ENCODE measurements at places on chromosomes 2 and 18.

- DNase-seq: no peak
These were observed 345.0 kb upstream of the LRRTM4 start for GRCh38 chr2:77867146-77867545.

GRCh38 chr2:11009891-11010290, 98.2 kb downstream of the KCNF1 start:
- no peak for DNase-seq

DNA sequence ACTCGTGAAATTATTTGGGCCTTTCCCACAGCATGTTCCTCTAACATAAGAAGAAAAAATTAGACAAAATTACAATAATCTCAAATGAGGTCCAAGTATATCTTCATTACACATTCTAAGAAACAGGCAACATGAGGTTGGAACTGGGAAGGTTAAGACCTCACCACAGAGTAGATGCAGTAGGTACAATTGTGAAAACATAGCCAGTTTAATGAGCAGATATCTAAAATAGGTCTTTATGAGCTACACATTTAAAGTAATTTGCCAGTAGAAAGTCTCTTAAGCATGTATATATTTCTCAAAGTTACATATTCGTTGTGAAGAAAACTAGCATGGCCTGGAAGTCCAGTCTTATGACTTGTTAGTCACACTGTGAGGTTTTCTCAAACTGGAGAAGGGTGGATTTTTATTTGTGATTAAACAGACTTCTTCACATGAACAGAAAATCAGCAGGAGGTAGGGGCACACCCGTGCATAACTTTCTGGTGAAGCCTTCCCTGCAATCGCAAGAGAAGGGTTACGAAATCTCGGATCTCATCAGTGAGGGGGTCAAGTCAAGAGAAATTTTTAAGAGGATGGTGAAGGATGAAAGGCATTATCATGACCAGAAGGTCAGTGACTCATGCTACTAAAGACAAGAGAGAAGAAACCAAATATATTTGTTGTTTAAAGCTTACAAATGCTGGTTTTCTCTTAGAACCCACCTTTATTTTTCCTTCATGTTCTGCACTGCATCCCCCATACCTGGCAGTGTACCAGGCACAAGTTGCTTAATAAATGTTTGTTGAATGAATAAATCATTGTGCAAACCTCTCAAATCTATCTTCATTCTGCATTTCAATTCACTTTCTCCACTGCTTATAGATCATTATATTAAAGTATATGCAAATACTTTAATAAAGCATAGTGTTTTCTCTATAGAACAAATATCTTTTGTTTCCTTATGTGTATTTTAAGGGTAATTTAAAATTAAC, 5.1 kb upstream of the RAB27B start:
- no peak for DNase-seq

- DNase-seq: no peak
These were observed 213.3 kb downstream of the MYCN start for GRCh38 chr2:16153754-16154035.

GRCh38 chr18:34707670-34708069, 2.4 kb upstream of the DTNA start:
- no peak for DNase-seq

GRCh38 chr2:73939419-73939818, 12.7 kb downstream of the DGUOK start:
- DNase-seq: no peak

DNA sequence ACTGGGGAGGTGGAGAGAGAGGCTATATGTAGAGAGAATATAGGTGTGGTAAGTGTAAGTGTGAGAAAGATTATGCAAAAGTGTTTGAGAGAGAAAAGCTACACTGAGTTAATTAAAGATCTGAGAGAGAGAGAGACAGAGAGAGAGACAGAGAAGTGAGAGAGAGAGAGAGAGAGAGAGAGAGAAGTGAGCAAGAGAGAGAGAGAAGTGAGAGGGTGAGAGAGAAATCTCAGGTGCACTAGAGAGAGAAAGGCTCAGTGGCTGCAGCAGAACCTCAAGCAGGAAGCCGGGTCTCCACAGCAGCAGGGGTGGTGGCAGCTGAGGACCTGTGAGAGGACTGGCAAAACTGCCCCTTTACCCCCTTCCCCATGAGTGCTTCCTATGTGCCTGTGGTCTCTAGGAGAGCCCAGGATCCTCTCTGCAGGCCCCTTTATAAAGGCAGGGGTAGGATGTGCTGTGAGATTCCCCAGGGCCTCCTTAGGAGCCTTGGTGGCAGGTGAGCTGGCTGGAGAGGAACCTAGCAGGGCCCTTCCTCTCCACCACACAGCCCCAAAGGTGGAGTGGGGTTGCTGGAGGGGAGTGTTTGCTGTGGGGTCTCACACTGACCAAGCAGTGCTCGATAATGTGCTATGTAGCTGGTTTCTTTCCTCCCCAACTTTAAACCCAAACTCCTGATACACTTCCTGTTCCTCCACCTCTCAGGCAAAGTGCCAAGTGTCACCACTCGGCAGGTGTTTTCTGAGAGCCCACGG, 52.6 kb downstream of the SLC4A5 start:
- DNase-seq: no peak

DNA sequence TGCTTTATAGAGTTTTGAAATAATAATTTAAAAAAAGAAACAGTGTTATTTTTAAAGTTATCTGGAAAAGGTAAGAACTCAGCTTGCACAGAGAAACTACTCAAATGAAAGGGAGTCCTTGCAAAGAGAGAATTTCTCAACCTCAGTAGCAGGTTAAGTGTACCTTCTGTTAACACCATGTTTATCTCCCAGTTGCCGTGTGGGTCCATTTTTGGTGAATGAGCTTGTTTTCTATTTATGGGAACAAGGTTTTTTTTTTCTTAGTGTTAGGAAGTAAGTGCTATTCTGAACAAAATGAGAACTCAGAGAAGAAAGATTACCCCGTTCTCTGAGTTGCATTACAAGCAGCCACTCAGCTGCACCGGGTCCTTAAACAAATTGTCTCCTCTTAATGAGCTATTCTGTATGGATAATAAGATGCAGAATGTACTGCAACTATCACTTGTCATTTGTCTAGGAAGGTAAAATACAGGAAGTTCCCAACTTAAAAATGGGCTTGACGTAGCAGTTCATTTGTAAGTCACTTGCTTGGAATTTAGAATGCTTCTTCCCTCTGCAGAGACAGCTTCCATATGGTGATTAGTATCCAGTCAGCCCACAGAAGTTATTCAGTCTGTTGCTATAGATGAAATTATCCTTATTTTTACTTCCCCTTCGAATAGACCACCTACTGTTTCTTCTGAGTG, 74.9 kb downstream of the LTBP1 start:
- no peak for DNase-seq

DNA sequence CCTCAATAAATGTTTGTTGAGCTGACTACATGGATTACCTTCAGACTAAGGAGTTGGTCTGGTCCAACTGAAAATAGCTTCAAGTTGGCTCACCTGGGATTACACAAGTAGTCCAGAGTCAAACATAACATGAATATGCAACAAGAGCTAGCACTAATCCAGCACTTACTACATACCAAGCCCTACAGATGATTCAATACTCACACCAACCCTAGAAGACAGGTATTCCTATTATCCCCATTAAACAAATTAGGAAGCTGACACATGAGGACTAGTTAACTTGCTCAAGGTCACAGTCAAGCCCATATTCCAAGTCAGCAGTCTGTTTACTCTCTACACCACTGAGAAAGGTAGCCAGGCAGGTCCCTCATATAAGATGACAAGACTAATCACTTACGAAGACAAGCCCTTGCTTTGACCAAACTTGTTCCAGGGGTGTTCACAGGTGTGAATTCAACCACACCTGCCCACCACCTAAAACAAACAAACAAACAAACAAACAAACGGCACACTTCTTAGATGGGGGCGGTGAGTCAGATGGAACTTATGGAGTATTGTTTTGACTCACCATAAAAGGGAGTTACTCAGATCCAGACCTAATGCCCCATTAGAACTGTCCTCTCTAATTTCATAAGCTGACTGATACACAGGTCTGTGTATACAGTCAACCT, 29.1 kb downstream of the TMEM131 start:
- DNase-seq: no peak

DNA sequence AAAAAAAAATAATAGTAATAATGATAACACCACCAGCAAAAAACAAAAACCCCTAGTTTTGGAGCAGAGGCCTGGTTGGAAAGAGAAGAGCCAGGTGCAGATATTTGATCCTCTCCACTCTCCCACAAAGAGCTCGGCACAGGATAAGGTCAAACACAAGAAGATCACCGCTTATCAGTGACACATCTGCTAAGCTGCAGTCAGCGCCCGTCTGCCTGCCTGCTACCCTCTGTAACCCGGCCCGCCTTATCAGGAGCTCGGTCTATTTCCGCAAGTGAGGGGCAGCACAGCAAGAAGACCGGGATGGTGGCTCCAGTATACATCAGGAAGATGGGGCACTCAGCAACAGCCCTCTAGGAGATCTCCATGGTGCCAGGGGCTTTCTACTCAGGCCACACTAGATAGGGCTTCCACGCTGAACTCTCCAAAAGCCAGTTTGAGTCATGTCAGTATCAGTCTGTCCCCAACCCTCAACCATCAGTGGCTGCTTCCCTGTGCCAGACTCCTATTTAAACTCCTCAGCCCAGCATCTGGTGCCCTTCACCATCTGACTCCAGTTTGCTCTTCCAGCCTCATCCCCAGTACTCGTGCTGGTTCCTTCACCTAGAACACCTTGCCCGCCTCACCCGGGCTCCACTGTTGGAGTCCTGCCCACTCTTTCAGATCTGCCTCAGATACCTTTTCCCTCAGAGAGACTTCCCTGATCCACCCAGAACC, 67.3 kb upstream of the PPP1CB start:
- DNase-seq: no peak

DNA sequence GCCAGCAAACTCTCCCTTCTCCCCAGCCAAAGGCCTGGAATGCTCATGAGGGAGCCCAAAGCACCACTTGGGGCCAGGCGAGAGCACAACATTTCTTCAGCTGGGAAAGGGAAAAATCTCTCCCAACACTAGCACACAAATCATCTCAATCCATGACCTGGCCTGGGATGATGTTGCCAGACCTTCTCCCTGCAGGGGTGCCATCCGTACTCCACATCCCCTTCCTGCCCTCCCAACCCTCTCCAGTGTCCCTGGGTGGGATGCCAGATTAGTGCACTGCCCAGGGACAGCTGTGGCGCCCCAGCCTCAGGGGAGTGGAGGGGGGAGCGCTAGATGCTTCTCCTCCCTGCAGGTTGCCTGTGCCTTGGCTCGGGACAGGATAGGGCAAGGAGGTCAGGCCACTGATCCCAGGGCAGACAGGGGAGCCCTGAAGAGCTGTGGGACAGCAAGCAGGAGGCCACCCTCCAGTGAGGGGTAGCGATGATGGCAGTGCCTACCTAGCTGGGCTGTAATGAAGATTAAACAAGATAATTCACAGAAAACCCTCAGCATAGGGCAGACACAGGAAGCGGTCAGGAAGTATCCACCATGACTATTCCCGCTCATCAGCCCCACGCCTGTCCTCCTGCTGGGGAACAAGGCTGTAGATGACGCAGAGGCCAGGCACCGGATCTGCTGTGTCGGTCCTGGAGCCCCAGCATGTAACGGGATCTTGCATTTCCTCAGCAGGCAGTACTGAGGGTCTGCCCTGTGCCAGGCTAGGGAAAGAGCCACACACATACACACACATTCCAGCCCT, 31.1 kb downstream of the SERTAD2 start:
- no peak for DNase-seq

GRCh38 chr18:23226391-23226790, 91.1 kb downstream of the CABLES1 start:
- DNase-seq: no peak

DNA sequence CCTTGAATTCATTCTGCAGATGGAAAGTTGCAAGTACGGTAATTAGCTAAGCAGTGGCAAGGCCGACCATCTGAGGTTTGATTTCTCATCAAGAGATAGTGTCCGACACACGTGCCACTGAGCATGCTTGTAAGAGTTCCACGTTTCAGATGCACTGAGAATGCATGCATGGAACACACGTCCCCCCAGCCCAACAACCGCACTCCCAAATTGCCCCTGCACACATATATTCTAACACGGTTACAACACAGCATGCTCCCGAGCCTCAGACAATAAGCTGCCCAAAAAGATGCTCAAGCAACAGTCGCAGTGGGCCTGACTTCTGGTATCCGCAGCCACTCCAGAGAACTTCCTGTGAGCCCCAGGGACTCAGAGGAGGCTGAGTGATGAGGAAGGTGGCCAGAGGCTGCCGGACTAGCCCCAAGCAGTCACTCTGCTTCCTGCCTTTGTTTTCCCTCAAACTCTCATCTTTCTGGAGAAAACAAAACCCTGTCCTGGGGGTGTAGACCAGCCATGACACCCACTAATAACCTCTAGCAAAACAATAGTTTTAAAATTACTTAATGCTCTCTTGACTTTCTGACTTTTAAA, 204.0 kb downstream of the TGIF1 start:
- no peak for DNase-seq

DNA sequence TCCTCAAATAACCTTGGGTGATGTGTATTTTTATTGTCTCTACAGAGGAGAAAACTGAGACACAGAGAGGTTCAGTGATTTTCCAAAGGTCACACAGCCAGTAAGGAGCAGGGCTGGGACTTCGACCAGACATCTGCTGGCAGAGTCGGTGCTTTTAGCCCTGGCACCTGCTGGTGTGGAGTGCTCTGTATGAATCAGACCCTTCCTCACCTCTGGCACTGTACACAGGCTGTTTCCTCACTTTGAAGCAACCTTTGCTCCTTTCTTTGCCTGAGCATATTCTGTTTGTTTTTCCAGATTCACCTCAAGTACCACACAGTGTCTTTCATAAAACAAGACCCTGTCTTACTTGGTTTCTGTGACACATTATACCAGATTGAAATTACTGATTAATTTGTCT, 107.9 kb downstream of the DPP10 start:
- no peak for DNase-seq

DNA sequence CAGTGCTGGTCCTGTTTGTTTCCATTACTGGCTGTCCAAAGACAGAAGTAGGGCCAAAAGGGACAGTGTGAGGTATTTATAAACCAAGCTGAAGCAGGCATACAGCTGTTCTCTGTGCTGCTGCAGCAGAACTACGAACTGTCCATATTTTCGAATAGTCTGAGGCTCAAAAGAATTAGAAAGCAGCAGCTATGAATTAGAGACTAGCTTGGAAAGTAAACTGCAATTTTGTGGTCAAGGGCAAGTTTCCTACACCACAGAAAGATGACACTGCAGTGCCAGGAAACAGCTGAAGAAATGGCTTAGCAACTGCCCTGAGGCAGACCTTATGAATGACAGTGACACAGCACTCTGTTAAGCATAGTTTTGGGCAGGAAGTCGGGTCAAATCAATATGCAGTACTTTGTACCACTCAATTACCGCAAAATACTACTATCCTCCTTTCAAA, 125.3 kb downstream of the TMEM131 start:
- DNase-seq: no peak
